ENCODE measurements at places on chromosomes 5 and 9. TPM values are rescaled to one million over a fixed set of nuclear protein-coding genes. Genes with fewer than 3 reads are reported as not detected.
A peak's percentile ranks its signal among the peaks of the same experiment; 100 is the strongest.

SLC27A6 gene
- total RNA-seq, result not detected

MEIKIN gene
- total RNA-seq, result not detected

TCF7 gene
- total RNA-seq, result 2.4 TPM

C9orf85 gene
- total RNA-seq, result 9.4 TPM

DNA sequence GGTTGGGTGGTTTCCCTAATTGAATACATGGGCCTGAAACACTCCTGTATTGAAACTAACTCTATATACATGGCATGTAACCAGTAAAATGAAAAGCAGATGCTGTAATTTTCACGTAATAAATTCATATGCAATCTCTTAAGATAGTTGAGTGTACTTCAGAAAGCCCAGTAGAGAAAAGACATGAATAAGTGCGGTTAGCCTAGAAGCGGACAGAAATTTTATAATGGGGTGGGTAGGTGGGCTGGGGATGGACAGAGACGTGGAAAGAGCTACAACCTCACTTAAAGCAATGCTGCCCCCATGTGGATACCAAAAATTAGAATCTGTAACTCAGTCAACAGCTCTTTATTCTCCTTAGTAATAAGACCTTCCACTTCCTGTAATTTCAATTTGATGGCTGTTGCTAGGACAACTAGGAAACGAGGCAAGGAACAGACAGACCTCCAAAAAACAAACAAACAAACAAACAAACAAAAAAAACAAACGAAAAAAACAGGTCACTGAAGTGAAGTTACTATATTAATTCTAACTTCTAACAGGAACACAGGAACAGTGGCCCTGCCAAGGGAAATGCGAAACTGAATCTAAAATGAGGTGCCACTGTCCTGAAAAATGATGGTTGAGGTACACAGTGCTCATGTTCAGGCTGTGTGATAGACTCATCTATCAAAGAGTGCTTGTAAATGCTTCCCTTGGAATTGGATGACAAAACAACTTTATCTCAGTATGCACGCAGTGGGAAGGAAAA is 103.4 kb upstream of the GNA14 start:
- no peaks in the 10 kb centered on the region for H3K27me3 ChIP-seq
- H3K27ac ChIP-seq, result peak overlapping the region; percentile 86
- H3K4me1 ChIP-seq, result peaks cover 50% of the 10 kb centered on the region
- H3K4me3 ChIP-seq, result no peak overlapping the region
- DNase-seq, result peak; percentile 93

- no peaks in the 10 kb centered on the region for H3K36me3 ChIP-seq
- H3K27ac ChIP-seq, result no peak overlapping the region
- H3K4me1 ChIP-seq, result no peaks in the 10 kb centered on the region
- no peaks in the 10 kb centered on the region for H3K27me3 ChIP-seq
- DNase-seq, result peak; percentile 11
Measured at GRCh38 chr5:113038714-113039113, 62.1 kb downstream of the DCP2 start.

DNA sequence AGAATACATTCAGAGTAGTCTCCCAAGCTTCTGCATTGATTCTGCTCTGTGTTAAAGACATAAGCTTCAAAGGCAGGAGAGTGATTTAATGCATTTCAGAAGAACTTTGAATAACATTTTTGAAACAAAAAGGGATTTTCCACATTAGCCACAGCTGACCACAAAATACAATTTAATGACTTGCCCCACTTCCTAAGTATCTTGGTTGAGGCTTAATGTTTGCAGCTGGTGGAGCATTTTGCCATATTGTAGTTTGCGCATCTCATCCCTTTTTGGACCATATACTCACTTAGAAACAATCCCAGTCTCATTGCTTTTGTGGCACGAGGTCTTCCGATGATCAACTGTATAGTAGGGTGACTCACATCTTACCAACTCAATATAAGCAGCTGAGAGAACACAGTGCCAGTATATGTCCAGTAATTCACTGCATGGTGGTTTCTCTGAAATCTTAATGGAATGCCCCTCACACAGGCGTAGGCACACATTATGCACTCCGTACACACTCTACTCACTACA is 455.8 kb upstream of the PTGER4 start:
- no peaks in the 10 kb centered on the region for H3K27me3 ChIP-seq
- DNase-seq, result peak; percentile 25
- H3K36me3 ChIP-seq, result no peaks in the 10 kb centered on the region
- no peak overlapping the region for H3K27ac ChIP-seq
- peaks cover 18% of the 10 kb centered on the region for H3K4me1 ChIP-seq

- DNase-seq, result no peak
- no peaks in the 10 kb centered on the region for H3K4me1 ChIP-seq
- H3K36me3 ChIP-seq, result no peaks in the 10 kb centered on the region
- no peak overlapping the region for H3K4me3 ChIP-seq
- H3K27me3 ChIP-seq, result no peaks in the 10 kb centered on the region
Measured at GRCh38 chr5:107329850-107330249, 340.9 kb downstream of the EFNA5 start.

DNA sequence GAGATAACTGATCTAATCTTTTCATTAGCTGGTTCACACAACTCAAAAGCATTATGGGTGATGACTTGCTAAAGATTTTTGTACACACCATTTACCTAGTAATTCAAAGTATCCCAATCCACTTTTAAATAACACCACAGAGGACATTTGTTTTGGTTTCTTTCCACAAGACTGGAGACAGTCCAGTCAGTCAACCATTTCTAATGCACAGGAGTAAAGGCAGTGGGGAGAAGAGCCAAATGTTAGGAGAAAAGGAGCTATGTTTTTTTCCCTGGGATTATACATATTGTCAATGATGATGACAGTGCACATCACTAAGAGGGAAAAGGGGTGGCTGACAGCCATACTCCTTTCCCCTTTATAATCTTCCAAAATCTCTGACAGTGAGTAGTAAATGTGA is 240.9 kb downstream of the GABRB2 start:
- no peaks in the 10 kb centered on the region for H3K27me3 ChIP-seq
- no peak overlapping the region for H3K27ac ChIP-seq
- no peaks in the 10 kb centered on the region for H3K36me3 ChIP-seq
- H3K4me1 ChIP-seq, result no peaks in the 10 kb centered on the region

DNA sequence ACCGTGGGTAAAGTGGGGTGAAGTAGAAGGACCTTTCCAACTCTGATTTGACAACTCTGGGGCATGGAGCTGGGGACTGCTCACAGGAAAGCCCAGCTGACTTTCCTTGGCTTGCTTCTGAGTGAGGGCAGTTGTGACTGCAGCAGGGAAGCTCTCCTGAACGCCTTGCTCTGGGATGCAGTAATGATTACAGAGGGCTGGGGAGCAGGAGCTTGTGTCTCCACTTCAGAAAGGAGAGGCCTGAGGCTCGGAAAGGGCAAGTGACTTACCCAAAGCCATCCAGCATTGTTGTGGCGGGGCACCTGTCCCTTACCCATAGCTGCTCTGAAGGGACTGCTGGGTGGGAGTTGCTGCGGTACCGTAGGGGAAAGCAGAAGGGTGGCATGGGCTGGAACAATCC is 41.2 kb downstream of the GSN start:
- no peak overlapping the region for H3K27ac ChIP-seq
- no peaks in the 10 kb centered on the region for H3K27me3 ChIP-seq
- no peak overlapping the region for H3K4me3 ChIP-seq
- DNase-seq, result no peak

DNA sequence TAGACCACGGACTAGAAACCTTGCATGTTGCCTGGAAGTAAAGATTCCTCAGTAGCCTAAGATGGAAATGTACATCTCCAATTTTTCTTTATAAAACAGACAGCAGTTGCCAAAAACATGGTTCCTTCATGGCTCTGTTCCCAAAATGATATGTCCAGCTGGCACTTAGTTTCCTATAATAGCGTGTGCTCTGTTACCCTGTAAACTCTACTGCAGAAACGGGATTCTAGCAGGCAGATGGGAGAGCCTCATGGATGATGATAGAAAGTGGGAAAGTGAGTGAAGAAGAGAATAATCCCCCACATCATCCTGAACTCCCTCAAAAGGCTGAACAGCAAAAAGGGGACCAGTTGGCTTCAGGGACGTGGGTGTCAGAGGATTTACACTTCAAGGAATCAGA is 118.2 kb downstream of the FRMD3 start:
- no peaks in the 10 kb centered on the region for H3K4me1 ChIP-seq
- DNase-seq, result no peak
- H3K27me3 ChIP-seq, result peaks cover 3% of the 10 kb centered on the region
- no peak overlapping the region for H3K4me3 ChIP-seq
- H3K36me3 ChIP-seq, result no peaks in the 10 kb centered on the region
- H3K27ac ChIP-seq, result no peak overlapping the region

DNA sequence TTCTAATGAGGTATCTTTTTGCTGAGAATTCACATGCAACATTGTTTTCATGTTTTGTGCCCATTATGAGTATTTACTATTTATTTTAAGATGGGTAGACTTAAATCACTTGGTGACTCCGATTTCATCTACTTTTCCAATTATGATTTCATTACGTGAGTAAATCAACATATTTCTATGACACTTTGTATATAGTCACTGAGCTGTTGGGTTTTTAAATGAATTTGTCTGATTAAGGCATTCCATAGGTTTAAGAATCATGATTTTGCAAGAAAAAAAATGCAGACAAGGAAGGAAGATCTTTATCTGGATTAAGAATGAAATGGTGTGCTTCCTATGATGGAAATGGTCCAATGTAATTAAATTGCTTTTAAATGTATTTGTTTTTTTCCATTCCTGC is 661.9 kb downstream of the ANXA1 start:
- DNase-seq, result no peak
- no peaks in the 10 kb centered on the region for H3K4me1 ChIP-seq
- no peaks in the 10 kb centered on the region for H3K27me3 ChIP-seq

GRCh38 chr9:61669352-61669751 is 479.5 kb downstream of the SPATA31A7 start:
- H3K27me3 ChIP-seq, result no peaks in the 10 kb centered on the region
- H3K36me3 ChIP-seq, result no peaks in the 10 kb centered on the region
- H3K4me3 ChIP-seq, result no peak overlapping the region
- DNase-seq, result no peak
- no peaks in the 10 kb centered on the region for H3K4me1 ChIP-seq

- no peak overlapping the region for H3K27ac ChIP-seq
- H3K4me1 ChIP-seq, result peaks cover 15% of the 10 kb centered on the region
- no peaks in the 10 kb centered on the region for H3K27me3 ChIP-seq
- DNase-seq, result no peak
Measured at GRCh38 chr5:109173036-109173794, 236.6 kb downstream of the PJA2 start.

GRCh38 chr9:99592834-99593574 is 228.7 kb upstream of the NR4A3 start:
- no peak overlapping the region for H3K27ac ChIP-seq
- no peaks in the 10 kb centered on the region for H3K36me3 ChIP-seq
- H3K4me3 ChIP-seq, result no peak overlapping the region
- H3K27me3 ChIP-seq, result no peaks in the 10 kb centered on the region
- no peak for DNase-seq

GRCh38 chr5:151123897-151124751 is 33.5 kb downstream of the ANXA6 start:
- H3K27ac ChIP-seq, result no peak overlapping the region
- DNase-seq, result peak; percentile 68
- H3K27me3 ChIP-seq, result no peaks in the 10 kb centered on the region
- peaks cover 13% of the 10 kb centered on the region for H3K4me1 ChIP-seq
- H3K36me3 ChIP-seq, result peaks cover 69% of the 10 kb centered on the region

GRCh38 chr5:126234563-126235195 is 188.5 kb upstream of the GRAMD2B start:
- no peak overlapping the region for H3K4me3 ChIP-seq
- no peak overlapping the region for H3K27ac ChIP-seq
- peaks cover 23% of the 10 kb centered on the region for H3K27me3 ChIP-seq
- H3K4me1 ChIP-seq, result no peaks in the 10 kb centered on the region
- no peaks in the 10 kb centered on the region for H3K36me3 ChIP-seq

DNA sequence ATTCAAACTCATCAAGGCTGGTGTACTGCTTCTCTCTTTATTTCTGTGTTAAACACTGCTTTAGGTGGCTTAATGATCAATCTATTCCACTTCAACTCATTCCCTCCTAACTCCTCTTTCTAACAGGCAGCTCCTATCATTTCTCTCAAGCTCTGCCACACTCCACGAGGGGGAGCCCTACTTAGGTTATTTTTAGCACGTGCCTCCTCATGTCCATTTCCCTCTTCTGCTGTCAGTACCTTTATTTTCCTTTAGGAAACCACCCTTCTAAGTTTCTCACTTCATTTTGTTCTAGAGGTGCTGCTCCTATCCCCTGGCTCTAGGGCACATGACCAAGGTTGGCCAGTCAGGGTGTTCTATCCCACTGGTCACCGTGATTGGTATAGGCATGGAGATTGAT is 6.7 kb upstream of the BRINP1 start:
- H3K36me3 ChIP-seq, result no peaks in the 10 kb centered on the region
- H3K4me1 ChIP-seq, result no peaks in the 10 kb centered on the region
- DNase-seq, result peak; percentile 60
- peaks cover 9% of the 10 kb centered on the region for H3K27me3 ChIP-seq
- H3K27ac ChIP-seq, result no peak overlapping the region
- no peak overlapping the region for H3K4me3 ChIP-seq

GRCh38 chr9:8223861-8224260 is 424.3 kb upstream of the DMAC1 start:
- no peak for DNase-seq
- H3K27me3 ChIP-seq, result no peaks in the 10 kb centered on the region

DNA sequence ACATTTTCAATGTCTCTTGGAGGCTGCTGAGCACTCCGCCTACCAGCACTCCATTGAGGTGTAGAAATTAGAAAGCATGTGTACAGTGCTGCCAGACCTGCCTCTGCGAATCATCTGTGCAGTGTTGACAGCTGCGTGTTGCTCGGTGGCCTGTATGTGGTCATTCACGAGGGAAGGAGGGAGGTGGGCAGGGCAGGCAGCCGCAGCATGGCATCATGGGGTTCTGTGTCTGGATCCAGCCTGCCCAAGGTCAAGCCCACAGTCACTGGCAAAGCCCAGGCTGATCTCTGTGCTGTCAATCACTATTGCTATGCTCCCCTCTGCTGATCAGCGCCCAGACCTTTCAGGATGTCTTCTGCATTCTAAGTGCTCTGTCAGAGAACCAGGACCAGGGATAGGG is 8.0 kb upstream of the PDZD2 start:
- DNase-seq, result no peak
- no peak overlapping the region for H3K4me3 ChIP-seq
- no peaks in the 10 kb centered on the region for H3K4me1 ChIP-seq
- no peaks in the 10 kb centered on the region for H3K36me3 ChIP-seq
- H3K27ac ChIP-seq, result no peak overlapping the region

DNA sequence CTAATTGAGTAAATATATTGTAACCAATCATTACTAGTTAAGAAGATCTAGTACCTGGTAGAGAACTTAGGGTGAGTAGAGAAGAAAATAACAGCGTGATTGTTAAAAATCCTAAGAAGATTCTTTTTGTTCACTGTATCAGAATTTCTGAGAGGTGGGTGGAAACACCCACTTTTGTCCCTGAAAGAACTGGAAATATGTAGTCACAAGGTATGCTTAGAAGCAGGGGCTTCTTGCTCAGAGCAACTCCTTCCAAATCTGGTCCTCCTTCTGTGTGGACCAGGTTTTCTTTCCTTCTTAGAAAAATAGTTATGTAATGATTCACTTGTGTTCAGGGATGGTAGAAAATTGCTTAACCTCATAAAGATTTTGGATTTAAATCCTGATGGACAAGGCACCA is 11.9 kb upstream of the TOMM5 start:
- H3K27me3 ChIP-seq, result peaks cover 11% of the 10 kb centered on the region
- no peak overlapping the region for H3K4me3 ChIP-seq
- H3K36me3 ChIP-seq, result no peaks in the 10 kb centered on the region
- H3K27ac ChIP-seq, result no peak overlapping the region
- no peak for DNase-seq

- no peak overlapping the region for H3K27ac ChIP-seq
- no peak overlapping the region for H3K4me3 ChIP-seq
- no peak for DNase-seq
- H3K36me3 ChIP-seq, result no peaks in the 10 kb centered on the region
- H3K4me1 ChIP-seq, result no peaks in the 10 kb centered on the region
- H3K27me3 ChIP-seq, result peaks cover 12% of the 10 kb centered on the region
Measured at GRCh38 chr5:1706428-1706827, 93.2 kb downstream of the MRPL36 start.
